ENCODE measurements at places on chromosomes 16 and 17.

DNA sequence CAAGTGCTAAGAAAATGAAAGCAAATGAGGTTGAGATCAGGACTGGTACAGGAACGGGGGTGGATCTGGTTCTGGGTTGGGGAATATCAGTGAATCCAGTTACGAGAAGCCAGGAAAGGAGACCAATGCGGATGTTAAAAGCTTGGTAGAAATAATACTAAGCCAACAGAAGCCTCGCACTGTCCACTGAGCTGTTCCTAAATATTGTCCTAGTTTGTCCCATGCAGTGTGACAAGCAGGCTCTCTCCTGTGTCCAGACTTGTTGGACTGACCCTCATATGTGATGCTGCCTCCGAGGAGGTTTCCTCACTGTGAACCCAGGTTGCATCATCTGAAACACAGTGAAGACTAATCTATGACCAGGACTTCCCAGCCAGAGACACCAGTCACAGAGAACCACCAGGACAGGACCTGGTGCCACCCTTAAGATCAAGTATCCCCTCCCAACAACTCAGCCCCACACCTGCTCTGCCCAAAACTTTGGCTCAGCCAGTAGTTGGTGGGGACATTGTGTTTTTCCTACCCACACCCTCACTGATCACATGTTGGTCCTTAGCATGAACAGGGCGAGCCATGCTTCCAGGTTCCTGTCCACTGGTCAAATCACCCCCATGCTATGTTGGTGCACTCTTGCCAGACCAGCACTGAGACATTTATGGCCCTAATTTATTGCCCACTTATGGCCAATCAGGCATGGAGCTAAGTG is 32.7 kb upstream of the SCNN1B start:
- DNase-seq = no peak

- DNase-seq = no peak
Measured at GRCh38 chr16:83438326-83438725, 369.5 kb upstream of the HSBP1 start.

DNA sequence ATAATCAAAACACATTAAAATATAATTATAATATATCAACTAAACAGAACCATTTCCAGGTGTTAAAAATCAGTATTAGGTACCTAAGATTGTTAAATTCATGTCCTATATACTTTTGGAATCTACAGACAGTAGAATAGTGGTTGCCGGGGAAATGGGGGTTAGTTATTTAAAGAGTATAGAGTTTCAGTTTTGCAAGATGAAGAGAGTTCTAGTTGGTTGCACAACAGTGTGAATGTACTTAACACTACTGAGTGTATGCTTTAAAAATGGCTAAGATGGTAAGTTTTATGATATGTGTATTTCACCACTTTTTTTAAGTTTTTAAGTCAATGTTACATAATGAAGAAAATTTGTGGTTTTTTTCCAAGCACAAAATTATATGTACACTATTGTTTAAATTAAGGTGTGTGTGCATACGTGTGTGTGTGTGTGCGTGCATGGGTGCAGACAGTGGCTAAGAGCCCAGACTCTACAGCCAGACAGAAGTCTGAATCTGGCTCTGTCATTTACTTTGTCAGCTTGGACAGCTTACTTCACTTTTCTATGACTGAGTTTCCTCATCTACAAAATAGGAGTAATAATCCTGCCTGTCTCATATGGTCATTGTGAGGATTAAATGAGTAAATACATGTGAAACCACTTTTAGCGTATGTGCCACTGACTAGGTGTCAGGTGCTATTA is 25.3 kb upstream of the PHAF1 start:
- DNase-seq = no peak

GRCh38 chr17:351449-351738 is 1.2 kb downstream of the RPH3AL start:
- DNase-seq = no peak

GRCh38 chr16:51445250-51445649 is 294.2 kb upstream of the SALL1 start:
- no peak for DNase-seq

DNA sequence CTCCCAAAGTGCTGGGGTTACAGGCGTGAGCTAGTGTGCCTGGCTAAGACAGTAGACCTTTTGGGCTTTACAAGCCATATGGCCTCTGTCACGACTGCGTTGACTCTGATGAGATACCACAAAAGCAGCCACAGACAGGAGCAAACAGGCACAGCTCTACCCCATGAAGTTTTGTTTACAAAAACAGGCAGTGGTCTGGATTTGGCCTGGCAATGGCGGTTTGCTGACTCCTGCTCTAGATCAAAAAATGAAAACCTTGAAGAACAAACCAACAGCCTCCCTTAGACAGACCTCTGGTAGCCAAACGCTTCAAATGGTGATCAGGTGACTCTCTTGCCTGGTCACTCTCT is 20.7 kb downstream of the SLC43A2 start:
- no peak for DNase-seq

- DNase-seq = no peak
Measured at GRCh38 chr16:19588661-19589060, 33.2 kb downstream of the VPS35L start.

DNA sequence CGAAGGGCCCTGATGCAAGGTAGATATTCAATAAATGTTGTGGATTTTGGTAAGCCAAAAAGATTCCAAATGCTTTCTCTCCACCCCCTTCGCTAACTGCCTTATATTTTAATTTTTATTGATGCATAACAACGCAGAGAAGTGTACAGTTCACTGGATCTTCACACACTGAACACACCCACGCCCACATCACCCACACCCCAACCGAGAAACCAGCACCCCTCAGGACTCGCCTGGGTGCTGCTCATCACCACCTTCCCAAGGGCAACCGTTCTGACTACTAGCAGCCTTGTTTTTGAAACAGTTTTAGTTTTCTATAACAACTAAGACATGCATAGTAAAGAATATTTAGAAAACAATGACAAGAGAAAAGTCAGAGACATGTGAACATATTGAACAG is 9.1 kb upstream of the PLCG2 start:
- DNase-seq = no peak

DNA sequence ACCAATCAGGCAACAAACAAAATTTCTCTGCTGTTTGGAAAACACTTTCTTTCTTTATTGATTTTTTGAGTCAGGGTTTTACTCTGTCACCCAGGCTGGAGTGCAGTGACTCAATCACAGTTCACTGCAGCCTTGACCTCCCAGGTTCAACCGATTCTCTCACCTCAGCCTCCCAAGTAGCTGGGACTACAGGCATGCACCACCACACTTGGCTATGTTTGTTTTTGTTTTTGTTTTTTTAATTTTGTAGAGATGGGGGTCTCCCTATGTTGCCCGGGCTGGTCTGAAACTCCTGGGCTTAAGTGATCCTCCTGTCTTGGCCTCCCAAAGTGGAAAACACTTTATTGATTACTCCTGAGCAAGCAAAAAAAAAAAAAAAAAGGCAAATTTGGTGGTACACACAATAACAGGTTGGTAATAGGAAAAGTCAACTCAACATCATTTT is 276.4 kb downstream of the SOX9 start:
- DNase-seq = no peak
